ENCODE measurements at places on chromosomes 7 and 10.

DNA sequence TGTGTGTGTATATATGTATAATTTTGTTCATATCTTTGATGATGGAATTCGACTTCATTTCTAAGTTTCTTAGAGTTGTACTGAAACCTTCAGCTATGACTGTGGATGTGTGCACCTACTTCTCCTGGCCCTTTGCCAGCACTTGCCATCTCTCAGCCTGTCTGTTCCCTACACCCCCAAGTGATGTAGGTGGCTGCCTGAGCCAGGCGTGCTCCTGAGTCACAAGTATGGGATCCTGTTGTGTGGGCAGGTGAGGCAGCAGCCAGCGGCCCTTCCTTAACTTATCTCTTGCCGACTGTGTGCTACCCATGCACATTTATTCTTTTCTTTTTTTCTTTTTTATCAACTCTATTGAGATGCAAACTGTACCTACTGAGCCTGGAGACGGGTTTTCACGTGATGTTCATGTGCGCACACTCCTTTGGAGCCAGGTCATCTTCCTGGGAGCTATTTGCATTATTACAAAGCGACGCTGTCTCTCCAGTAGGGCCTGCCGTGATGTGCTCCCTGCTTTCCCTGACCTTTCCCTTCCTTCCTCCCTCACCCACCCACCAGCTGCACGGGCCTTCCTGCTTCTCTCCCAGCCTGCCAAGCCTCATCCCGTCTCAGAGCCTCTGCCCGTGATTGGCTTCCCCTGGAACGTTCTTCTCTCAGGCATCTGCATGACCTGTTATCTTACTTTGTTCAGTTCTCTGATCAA, 31.3 kb upstream of the GALNT11 start:
- no peak for DNase-seq

DNA sequence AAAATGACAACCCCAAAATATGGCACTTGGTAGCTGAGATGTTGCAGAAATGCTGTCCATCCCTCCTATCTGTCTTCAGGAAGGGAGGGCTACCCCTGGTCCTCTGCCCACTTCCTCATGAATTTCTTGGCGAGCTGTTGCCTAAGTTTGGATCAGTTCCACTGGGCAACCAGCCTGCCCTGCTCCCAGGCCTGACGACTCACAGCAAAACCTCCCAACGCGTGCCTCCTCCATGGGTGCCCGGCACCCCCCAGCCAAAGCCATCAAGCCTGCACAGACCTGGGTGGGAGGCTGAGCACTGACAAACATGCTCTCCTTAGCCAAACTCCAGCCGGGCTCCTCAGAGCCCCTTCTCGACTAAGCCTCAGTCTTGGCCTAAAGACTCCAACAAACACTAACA, 8.9 kb downstream of the VSTM4 start:
- no peak for DNase-seq

DNA sequence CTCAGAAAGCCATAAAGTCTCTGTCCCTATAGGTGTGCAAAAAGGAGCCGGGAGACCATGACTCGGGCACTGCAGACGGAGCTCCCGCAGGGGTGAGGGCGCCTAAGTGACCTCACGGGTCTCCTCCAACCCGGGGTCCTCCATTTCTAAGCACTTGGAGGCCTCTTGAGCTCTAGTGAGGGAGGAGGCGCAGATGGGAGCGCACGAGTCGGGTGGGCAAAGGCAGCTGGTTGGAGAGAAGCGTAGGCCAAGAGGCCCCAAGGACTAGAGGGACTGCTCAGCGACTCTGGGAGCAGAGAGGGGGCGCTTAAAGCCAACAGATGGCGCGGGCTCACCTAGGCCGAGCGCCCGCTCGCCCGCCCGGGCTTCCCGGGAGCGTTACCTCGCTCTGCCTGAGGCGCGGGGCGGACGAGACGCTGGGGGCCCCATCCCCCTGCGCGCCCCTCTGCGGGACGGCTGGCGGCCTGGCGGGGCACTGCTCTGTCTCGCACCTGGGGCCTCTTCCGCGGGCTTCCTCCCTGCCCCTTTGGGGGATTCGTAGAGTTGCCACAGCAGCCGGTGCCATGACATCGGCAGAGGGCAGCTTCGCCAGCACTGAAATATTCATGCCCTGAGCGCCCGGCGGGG, 523 bp upstream of the CDH23 start:
- no peak for DNase-seq

DNA sequence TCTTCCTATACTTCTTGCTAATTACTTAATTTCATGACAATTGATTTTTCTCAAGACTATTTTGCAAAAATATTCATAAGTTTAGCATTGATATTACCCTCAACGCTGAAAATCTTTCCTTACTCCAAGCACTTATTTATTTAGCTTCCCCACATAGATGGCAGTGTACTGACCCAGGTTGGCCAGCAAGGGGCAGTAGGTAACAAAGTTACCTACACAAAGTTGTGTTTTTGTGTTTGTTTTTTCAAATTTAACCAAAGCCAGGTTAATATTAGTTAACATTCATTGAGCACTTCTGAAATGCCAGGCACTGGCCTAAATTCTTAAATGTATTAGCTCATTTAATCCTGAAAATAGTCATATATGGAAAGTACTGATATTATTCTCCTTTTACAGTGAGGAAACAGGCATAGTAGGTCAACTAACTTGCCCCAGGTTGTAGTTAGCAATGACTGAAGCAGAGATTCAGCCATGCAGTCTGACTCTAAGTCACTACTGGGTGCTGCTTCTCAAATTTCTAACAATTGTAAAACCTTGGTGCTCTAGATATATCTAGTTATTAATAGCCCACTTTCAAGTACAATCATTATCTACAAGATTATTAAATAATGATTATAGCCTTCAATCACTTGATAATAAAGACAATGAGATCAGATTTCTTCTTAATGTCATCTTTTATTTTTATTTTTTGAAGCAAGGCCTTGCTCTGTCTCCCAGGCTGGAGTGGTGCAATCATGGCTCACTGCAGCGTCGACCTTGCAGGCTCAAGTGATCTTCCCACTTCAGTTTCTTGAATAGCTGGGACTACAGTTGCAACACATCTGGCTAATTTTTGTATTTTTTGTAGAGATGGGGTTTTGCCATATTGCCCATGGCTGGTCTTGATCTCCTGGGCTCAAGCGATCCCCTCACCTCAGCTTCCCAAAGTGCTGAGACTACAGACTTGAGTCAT, 5.8 kb upstream of the GGCT start:
- no peak for DNase-seq

- DNase-seq: no peak
These were observed 42.8 kb upstream of the POM121L12 start for GRCh38 chr7:52992479-52993162.
